ENCODE measurements at places on chromosomes 2 and 18. TPM values are rescaled to one million over a fixed set of nuclear protein-coding genes. Genes with fewer than 3 reads are reported as not detected.

The ZFAND2B gene
- 47.7 TPM for total RNA-seq

DNA sequence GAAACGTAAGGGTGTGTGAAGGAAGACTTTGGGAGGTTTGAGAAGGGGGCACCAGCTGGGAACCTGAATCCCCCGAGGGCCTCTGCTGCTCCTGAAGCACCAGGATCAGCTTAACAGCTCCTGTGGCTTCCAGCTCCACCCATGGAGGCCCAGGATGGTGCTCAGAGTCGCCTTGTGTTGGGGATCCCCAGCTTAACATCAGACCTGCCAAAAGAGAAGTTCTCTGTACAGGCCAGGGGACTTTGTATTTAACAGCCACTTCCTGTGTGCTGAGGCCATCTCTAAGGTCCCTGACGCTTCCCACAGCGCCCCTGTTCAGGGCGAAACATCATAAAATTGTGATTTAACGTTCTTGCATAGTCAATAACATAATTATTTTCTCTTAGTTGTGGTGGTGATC lies 77.5 kb downstream of the NCK2 start:
- peak; percentile 25 for DNase-seq

DNA sequence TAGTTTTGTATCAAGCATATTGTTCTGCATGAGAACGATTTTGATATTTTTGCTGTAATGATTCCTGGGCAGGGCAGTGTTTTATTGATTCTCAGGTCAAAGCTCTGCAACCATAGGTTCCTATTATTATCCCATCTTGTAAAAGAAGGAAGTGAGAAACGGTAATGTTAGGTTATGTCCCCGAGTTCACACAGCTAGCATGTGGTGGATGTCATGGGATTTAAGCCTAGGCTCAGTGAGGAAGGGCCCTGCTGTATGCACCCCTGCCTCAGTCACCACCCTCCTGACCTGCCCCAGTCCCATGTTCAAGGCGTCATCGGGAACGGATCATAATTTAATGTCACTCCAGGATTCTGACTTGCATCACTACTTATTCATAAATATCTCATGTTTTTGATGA lies 10.7 kb downstream of the ACP1 start:
- DNase-seq, result no peak

- DNase-seq, result no peak
Measured at GRCh38 chr18:54857499-54857898, 29.2 kb downstream of the RAB27B start.

The SETBP1 gene
- 3.8 TPM for total RNA-seq

The RFX8 gene
- total RNA-seq, result 2.3 TPM

DNA sequence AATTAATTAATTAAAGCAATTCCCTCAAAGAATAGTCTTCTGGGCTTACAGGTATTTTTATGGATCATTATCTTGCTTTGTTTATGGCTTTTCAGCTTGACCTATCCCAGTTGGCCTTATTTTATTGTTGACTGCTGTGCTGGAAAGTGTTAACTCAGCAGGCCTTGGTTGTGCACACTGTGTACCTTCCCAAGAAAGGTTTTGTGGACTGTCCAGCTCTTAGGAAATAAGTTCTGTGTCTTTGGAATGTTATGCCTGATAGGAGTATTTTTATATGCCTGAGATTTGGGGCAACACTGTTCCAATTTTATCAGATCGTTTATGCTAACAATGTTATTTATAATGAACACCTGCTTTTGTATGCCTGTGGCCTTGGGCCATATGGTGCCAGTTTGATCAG lies 671.9 kb upstream of the ZNF804A start:
- no peak for DNase-seq
